ENCODE measurements at places on chromosomes 3 and 15. TPM values are rescaled to one million over a fixed set of nuclear protein-coding genes. Genes with fewer than 3 reads are reported as not detected.

DNA sequence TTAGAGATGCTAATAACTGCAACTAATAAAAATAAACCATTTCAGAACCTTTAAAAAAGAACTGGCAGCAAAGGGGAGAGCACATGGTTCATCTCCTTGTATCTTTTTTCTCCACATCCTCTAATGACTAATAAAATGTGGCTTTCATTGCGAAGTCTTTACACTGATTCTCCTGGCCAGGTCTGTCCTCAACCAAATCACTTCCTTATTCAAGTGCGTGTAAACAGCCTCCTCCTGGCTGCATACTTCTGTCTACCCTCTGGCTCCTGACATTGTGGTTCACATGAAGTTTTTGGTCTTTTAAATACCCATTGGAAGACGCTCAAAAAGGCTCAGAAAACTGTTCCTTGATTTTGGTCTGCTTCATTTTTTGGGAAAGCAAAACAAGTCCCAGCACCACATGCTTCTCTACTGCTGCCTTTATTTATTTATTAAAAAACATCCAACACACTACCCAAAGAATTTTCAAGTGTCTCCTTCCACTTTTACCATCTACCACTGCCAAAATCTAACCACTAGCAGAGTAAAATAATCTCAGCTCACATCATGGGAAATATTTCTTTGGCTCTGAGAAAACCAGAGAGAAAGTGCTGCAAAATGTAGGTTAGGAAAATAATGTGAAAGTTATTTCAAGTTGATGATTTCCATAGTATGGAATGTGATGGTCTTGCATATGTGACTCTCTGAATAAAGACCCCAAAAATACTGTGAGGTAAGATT lies 85.1 kb downstream of the EFL1 start:
- DNase-seq: no peak

- DNase-seq: no peak
These were observed 6.0 kb downstream of the PHLDB2 start for GRCh38 chr3:111864821-111865656.

DNA sequence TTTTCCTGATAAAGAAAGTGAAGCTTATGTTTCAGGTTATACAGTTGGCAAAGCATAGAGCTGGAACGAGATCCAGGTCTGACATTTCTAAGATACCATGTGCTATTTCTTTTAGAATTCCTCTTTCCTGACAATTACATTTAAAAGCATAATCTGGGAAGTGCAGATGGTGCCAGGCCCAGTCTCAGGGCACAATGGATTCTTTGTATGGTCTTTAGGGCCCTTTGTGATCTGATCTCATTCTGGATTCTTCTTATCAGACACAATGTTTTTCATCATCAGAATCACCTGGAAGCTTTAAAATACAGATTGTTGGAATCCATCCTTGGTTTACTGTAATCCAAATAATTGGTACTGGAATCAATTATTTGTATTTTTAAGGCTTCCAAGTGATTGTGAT lies 18.6 kb upstream of the GLCE start:
- no peak for DNase-seq

- DNase-seq: no peak
These were observed 29.7 kb upstream of the SPATA12 start for GRCh38 chr3:57030721-57031120.

DNA sequence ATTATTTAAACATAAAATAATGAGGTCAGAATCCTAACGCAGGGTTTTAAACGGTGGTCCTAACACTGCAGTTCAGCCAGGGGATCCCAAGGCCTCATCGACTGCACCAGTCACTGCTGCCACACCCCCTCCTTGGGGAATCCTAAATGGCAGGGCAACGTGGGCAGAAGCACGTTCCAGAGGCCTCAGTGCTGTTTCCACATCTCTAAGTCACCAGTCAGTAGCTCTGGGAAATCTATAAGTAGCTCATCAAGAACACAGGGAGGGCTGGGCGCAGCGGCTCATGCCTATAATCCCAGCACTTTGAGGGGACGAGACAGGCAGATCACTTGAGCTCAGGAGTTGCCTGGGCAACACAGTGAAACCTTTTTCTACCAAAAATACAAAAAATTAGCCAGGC lies 47.5 kb downstream of the PRTG start:
- peak; percentile 43 for DNase-seq

NCEH1 gene
- polyA plus RNA-seq: 6.7 TPM

CD200R1 gene
- polyA plus RNA-seq: 0.13 TPM

SH3GL3 gene
- not detected for polyA plus RNA-seq
